ENCODE measurements at places on chromosomes 4 and X.
A peak's percentile ranks its signal among the peaks of the same experiment; 100 is the strongest.

GRCh38 chr4:52376132-52376704 is 282.9 kb downstream of the USP46 start:
- DNase-seq: peak; percentile 26

DNA sequence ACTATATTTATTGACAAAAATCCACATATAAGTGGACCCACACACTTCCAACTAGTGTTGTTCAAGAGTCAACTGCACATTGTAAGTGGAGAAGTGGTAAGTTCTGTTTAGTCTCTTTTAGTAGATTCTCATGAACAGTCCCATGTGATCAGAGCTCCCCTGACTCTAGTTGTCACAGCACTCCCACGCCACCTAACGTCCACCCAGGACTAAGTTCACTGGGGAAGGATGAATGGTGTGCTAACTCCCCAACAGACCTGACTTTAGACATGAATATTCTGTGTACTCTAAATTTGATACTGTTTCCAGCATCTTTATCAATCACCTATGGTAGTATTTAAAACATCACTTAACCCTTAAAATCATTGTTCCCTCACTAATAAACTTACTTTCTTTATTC is 59.8 kb downstream of the PACRGL start:
- peak; percentile 1 for DNase-seq

GRCh38 chrX:71128915-71129765 is 10.7 kb downstream of the MED12 start:
- peak; percentile 15 for DNase-seq

- no peak for DNase-seq
These were observed 9.9 kb upstream of the GASK1B start for GRCh38 chr4:158182736-158183135.

DNA sequence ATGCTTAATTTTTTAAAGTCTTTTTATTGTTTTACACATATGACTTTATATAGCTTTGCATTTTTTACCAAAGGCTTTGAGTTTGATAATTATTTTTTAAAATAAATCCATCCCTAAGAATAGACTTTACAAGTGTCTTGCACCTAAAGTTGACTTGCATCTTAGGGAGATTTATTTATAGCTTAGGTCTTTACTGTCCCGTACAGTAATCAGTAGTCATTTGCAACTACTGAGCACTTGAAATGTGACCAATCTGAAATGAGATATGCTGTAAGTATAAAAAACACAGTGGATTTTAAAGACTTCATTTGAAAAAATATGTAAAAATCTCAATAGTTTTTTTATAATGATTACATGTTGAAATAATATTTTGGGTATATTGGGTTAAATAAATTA is 19.2 kb downstream of the TBC1D1 start:
- DNase-seq: no peak

GRCh38 chrX:146451136-146451535 is 358.4 kb upstream of the CXorf51B start:
- no peak for DNase-seq

GRCh38 chrX:23855569-23855968 is 52.2 kb downstream of the APOO start:
- no peak for DNase-seq

DNA sequence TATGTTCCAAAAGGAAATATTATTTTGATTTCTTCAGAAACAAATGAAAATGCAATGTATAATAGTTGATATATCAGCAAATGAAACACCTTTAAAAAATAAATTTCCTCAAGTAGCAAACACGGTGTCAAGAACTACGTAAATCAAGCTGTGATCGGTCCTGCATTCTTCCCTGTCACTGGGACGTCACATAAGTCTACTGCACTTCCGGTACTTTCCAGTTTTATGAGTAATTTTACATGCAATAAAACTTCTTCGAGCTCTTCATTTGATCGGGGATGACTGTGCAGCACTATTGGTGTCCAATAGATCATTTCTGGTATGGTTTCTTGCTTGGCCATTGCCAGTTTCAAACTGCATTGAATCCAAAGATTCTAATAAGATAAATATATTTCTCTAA is 114.0 kb upstream of the VEGFC start:
- DNase-seq: no peak

DNA sequence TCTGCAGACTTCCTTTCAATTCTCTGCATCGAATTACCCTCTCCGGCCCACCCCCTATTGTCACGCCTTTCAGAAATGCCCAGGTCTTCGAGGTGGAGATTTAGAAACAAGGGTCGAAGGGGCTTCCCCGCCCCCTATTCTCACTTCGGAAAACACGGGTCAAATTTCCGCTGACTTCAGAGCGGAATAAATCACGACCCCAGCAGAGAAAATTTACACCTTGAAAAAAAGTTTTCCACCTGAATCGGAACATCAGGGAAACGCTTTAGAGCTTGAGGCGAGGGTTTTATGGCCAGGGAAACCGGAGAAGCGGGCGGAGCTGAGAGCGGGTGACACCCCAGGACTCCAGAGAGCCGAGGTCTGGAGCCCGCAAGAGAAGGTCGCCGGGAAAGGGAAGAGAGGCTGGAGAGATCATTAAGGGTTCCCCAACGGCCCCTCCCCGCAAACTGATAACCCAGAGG is 1.6 kb downstream of the SHISA3 start:
- DNase-seq: no peak

DNA sequence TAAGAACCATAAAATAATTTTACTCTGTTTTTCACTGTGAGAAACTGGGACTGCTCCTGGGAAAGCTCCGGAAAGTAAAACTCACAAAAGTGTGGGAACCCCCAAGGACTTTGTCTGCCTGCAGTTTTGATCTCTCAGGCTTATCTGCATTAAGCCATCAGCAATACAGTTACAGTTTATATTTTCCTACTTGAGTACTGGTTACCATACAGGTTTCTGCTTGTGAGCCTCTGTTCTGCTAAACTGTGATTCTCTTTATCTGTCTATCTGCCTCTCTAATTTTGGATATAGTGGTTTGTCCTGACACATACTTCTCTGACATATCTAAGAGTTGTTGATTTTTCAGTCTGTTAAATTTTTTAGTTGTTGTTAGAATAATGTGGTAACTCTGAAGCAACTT is 11.6 kb downstream of the PABPC4L start:
- no peak for DNase-seq

DNA sequence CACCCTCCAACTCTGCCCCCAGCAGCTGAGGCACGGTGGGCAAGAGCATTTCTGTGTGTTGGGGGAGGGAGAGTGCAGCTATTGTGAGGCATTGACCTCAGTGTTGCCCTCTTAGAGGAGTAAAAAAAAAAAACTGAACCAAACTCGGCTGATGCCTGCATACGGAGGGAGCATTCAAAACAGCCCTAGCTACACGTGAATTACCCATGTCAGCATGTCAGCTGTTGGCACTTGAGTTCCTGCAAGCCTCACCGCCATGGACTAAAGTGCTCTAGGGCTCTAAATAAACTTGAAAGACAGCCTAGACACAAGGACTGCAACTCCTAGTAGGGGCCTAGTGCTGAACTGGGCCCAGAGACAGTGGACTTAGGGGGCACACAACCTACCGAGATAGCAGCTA is 22.0 kb downstream of the ITIH6 start:
- no peak for DNase-seq

- no peak for DNase-seq
These were observed 142.0 kb downstream of the SLC10A7 start for GRCh38 chr4:146379744-146380143.

DNA sequence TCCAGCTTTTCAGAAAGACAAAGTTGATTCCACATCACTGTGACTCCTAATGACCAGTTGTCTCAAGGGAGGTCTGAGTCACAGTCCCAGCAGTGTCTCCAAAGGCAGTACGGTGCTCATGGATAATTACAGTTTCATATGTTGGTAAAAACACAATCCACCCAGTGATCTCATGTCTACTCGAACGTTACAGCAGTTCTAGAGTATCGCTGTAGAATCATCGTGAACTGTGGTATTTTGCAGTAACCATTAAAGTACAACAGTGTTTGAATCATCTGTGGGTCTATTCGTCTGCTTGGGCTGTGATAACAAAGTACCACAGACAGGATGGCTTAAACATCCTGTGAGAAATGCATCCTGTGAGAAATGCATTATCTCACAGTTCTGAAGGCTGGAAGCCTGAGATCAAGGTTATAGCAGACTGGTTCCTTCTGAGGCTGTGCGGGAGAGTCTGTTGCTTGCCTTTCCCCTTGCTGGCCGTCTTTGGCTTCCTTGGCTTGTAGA is 121.1 kb upstream of the SORBS2 start:
- peak; percentile 32 for DNase-seq

GRCh38 chrX:106286053-106286650 is 118.0 kb downstream of the PWWP3B start:
- DNase-seq: no peak

DNA sequence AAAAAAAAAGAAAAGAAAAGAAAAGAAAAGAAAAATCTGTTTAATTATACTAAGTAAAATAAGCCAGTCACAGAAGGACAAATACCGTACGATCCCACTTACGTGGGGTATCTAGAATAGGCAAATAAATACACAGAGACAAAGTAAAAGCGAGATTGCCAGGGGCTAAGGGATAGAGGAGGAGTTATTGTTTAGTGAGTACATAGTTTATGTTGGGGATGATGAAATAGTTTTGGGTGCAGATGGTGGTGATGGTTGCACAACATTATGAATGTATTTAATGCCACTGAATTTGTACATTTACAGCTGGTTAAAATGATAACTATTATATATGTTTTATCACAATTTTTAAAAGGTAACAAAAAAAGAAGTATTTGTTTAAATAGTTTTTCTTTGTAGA is 7.1 kb downstream of the CA5B start:
- no peak for DNase-seq

DNA sequence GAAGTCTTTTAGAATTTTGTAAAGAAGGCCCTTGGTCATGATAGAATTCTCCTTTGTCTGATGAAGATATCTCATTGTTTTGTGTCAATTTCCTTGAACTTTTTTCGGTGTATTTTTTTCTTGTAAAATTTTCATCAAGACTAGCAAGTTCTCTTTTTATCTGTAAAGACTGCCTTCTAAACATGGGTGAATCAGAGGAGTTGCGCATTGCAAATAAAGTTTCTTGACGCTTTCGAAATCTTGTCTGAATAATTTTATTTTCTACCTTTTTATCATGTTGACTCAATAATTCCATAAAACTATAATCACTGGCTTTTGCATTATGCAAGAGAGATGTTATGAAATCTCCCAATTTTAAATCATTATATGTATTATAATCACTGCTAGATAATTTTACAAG is 66.2 kb downstream of the NCAPG start:
- no peak for DNase-seq

- no peak for DNase-seq
These were observed 6.1 kb downstream of the SPATA18 start for GRCh38 chr4:52057196-52057595.

- no peak for DNase-seq
These were observed 614.8 kb upstream of the TECRL start for GRCh38 chr4:65023883-65024670.

GRCh38 chr4:112888622-112889021 is 160.8 kb upstream of the ANK2 start:
- no peak for DNase-seq

- DNase-seq: no peak
These were observed 252.9 kb upstream of the CXXC4 start for GRCh38 chr4:104747635-104748034.

DNA sequence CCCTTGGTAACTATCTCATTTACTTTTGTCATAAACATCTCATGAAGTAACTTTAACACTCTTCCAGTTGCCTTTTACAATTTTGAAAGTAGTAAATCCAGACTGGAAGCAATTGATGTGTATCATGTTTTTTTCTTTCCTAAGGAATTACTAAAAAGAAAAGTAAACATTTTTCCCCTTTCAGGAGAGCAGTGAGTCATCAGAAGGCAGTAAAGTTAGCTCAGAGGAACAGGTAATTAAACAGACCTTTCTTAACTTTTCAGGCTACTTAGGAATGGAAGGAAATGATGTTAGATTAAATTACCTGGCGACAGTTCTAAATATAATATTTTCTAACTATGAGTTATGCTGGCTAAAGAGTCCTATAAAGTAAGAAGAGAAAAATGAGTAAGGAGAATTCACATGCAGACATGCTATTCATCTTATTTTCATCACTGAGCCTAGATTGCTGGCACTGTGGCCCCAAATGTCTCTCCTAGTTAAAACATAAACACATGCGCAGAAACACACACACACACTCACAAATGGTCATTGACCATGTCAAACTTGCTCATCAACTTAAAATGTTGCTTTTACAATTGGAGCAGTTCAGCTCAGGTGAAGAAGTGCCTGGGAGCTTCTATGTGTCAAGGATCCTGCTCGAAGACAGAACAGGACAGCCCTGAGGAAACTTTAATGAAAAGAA is 9.3 kb downstream of the DMP1 start:
- DNase-seq: no peak

- DNase-seq: no peak
These were observed 93.1 kb upstream of the RBPJ start for GRCh38 chr4:26227601-26228229.

- no peak for DNase-seq
These were observed 135.6 kb upstream of the MAD2L1 start for GRCh38 chr4:120202222-120202621.

- no peak for DNase-seq
These were observed 20.7 kb downstream of the TAPT1 start for GRCh38 chr4:16205298-16206164.

- DNase-seq: no peak
These were observed 86.8 kb downstream of the ZNF718 start for GRCh38 chr4:211033-211511.

GRCh38 chr4:124083711-124084110 is 628.8 kb downstream of the ANKRD50 start:
- no peak for DNase-seq

GRCh38 chr4:47160095-47160494 is 128.7 kb downstream of the GABRB1 start:
- no peak for DNase-seq

DNA sequence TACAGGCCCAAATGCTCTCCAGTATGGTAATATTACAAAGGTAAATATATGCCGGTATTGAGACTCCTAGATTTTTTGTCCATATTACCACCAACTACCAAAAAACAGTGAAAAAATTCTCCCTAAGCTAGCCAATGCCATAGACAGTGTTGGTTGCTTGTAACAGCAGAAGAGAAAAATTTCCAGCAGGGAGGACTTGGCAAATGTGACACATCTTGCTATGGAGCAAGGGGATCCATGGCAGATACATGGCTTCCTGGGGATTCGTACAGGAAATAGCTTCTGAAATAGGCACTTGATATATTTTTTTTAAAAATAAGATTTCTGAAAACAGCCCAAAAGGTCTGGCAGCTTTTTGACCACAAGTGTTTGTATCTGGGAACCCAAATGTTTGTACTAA is 14.6 kb downstream of the SLITRK4 start:
- no peak for DNase-seq

DNA sequence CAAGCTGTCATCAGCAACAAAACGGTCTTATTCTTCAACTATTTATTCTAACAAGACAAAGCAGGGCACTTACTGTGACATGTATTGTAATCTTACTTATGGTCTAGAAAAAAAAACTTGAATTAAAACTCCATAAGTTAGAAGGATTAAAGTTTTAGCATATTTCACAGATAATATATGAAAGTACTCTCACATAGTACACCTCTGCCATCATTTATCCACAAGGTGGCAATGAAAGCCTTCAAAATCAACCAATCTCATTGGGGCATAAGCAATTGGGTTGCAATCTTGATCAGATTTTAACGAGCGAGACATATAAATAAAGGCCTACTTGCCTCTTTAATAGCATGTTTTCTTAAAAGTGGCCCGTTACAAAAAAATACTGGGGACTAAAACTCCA is 1382.9 kb downstream of the FAM133A start:
- DNase-seq: no peak

All from GM04504 (cell line).